RCC 7860 (cell line): ENCODE measurements at places on chromosomes 4 and X.

DNA sequence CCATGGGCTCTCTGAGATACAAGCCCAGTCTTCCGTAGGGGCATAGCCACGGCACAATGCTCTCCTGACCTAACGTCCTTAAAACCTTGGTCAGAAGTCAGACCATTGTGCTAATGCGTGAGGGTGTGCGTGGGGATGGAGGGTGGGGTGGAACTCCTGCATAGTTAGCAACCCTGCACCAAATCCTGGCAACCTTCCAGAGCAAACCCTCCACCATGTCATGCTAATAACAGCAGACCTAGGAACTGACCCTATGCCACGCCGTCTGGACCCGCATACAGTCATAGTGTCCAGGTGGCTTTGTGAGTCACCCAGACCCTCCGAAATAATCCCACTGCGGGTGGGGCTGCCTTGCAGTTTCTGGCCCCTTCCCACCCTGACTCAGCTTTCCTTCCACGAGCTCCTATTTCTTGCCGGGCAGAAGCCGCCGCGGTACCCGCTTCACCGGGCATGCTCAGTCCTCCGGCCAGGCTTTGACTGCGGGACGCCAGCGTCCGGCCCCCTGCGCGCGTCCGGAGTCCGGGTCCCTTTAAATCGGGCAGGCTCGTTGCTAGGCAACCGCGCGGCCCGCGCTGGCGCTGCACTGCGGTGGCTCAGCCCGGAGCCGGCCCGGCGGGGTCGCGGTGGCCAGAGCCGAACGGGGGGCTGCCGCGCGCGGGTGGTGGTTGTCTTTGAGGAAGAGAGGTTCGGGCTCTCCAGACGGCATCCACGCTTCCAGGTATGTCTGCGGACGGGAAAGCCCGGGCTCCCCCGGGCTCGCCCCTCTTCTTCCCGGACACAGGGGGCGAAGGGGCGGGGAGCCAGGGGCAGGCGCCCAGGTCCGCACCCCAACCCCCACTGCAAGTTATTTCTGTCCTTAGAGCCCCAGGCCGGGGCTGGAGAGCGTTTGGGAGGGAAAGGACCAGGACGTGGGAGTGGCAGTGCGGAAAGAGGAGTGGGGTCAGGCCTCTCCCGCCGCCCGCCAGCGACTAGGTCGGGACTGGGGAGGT is at the start of gene CCDC160:
Gene CCDC160, plus strand, starts transcription at position 557 of the 989 bp plus-strand sequence. CDS start 7,619 bp downstream, outside the sequence.
- DNase-seq = no peak

DNA sequence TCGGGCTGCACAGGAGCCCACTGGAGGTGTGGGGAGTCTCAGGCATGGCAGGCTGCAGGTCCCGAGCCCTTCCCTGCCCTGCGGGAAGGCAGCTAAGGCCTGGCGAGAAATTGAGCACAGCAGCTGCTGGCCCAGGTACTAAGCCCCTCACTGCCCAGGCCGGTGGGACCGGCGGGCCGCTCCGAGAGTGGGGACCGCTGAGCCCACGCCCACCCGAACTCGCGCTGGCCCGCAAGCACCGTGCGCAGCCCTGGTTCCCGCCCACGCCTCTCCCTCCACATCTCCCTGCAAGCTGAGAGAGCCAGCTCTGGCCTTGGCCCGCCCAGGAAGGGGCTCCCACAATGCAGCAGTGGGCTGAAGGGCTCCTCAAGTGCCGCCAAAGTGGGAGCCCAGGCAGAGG is 82.0 kb upstream of the NEIL3 start:
- no peak for DNase-seq

DNA sequence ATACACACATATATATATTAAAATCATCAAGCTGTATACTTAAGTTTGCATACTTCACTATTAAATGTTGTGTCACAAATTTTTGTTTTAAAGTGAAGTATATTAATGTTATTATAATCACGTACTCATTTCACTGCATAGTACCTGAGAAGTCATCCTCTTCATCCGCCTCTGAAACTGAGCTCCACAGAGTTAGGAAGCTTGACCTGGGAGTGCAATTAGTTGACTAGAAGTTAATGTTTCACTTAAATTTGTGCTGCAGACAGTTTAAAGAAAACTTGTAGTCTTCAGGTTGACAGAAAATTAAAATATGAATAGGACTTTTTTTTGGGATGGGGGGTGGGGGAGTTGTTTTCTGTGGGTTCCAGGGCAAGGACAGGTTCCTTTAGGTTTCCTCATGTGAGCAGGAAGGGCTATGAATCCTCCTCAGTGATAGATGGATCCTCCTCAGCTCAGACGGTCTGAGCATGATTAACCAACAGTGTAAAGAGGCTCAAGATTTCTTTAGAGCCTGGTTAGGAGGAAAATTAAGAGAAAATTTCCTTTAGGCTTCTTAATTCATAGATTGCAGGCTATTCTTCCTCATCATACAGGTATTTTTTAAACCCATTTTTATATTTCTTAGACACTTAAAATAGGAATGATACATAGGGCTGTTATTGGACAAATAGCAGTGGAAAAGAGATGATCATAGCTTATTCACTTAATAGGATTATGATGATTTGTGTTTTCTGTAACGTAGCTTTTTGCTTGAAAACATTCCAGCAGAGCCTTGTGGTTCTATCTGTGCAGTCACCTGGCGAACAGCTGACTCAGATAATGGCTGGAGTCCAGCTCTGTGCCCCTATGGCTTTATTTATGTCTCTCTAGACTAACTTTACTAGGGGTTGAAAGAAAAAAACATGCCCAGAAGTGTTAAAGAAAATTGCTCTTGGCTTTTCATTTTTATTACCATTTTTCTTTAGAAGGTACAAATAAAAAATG is 102.7 kb downstream of the SLC4A4 start:
- peak; percentile 46 for DNase-seq

DNA sequence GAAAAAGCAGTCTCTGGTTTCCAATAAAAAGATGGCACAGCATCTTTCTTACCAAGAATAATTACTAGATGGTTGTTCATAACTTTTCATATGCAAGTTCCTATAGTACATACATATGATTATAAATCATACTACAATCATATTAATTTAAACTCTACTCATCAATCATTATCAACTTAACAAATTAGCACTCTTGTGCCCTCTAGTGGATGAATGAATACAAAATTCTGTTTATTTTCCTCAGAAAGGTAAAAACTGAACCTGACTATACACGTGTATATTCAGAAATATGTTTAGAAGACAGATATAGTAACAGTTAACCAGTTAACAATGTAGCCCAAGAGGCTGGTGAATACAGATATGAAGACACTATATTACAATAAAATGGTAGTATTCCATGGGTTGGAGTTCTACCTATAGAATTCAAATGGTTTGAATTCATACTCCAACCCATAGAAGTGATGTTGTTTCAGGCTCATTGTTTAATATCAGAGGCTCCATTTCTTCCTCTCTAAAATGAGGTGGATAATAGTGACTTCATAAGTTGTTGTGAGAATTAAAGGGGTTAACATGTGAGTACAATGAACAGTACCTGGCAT is 100.0 kb downstream of the ADAMTS3 start:
- DNase-seq = no peak

DNA sequence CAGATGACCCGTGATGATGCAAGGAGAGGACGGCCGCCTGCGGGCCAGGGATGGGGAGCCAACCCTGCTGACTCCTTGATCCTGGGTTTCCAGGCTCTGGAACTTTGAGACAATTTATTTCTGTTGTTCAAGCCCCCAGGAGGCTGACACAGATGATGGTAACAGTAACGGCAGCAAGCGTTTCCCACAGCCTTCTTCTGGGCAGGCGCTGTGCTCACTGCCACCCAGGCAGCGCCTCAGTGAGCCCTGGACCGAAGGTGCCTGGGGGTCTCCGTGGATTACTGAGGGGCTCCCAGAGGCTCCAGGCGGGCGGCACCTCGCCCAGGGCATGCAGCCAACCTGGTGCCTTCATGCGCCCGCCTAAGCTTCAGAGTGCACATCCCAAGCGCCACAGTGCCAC is 103.9 kb upstream of the AFAP1 start:
- DNase-seq = no peak

- peak; percentile 84 for DNase-seq
Measured at GRCh38 chr4:82865592-82865991, 25.4 kb downstream of the SEC31A start.

DNA sequence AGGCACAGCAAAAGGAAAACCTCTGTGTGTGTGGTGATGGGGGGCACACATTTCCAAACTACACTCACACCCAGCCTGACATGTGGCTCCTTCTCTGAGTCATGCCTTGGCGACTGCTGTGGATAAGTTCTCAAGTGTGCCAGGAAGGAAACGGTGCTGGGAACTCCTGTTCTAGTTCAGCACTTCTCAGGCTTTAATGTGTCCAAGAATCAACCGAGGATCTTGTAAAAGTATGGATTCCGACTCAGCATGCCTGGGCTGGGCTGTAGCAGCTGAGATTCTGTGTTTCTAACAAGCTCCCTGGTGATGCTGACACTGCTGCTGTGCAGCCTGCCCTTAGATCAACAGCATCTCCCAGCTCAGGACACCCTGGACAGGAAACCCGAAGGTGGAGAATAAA is 20.2 kb downstream of the CLNK start:
- peak; percentile 76 for DNase-seq

DNA sequence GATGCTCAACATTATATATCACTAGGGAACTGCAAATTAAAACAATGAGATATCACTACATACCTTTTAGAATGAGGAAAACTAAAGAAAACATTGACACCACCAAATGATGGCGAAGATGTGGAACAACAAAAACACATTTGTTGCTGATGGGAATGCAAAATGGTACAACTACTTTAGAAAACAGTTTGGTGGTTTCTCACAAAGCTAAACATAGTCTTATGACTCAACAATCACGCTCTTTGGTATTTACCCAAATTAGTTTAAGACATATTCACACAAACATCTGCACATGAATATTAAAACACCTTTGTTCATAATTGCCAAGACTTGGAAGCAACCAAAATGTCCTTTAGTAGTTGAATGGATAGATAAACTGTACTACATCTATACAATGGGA is 53.2 kb downstream of the USO1 start:
- DNase-seq = no peak

GRCh38 chr4:8528713-8529112 is 51.5 kb upstream of the GPR78 start:
- peak; percentile 31 for DNase-seq

- peak; percentile 7 for DNase-seq
Measured at GRCh38 chrX:55007656-55008055, 7.5 kb downstream of the APEX2 start.

- DNase-seq = no peak
Measured at GRCh38 chr4:157983300-157983699, 189.5 kb downstream of the GASK1B start.

DNA sequence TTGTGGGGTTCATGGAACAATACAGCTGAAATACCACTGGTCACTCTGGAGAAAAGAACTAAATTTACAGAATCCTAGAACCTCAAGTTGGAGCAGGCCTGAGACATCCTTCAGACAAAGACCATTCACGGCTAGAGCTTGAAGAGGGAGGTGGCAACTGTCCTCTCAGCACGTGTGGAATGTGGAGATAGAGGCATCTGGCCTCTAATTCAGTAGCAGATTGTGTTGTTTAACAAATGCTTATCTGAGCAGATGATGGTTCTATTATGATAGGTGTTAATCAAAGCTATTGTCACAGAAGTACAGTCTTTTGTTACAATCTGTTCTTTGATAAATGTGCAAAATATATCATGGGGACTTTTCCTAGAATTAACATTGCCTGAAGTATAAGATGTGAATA is 121.7 kb upstream of the KCNIP4 start:
- DNase-seq = no peak

- DNase-seq = peak; percentile 57
Measured at GRCh38 chr4:83890816-83891215, 354.9 kb downstream of the GPAT3 start.
